Activated CD4-positive, alpha-beta T cell treated with anti-CD3 and anti-CD28 coated beads for 24 hours (primary cell): ENCODE measurements at places on chromosomes 4 and X.

- no peak for DNase-seq
These were observed 167.9 kb downstream of the MAGEB17 start for GRCh38 chrX:16335181-16335580.

DNA sequence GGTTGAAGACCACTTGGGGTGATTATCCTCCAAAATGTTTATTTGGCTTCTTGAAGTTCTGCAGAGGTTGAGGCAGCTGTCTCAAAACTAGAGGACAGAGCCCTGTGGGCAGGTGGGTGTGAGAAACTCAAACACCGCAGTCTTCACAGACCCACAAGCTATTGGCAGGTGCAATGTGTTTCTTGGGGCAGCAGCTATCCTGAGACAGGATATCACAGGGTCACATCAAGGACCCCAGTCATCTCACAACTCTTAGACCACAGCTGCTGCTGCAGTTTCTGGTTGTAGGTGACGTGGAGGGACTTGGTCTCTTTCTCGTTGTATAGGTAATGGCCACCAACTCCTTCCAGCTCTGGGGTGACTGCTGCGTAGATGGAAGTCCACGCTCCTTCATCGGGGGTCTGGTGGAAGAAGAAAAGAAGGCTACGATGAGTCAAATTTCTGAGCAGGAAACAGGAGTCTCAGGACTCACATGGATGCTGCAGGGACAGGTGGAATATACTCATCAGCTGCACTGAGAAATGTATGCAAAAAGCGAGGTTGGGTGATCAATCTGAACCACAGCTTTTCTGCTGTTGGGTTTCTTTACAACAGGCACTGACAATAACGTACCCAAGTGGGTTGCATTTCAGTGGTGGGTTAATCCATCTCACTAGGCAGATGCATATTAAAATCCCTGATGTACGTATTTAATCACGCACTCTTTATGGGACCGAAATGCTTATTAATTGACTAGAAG lies 279.8 kb downstream of the DHRSX start:
- DNase-seq: no peak

- DNase-seq: no peak
These were observed 70.1 kb downstream of the MID1IP1 start for GRCh38 chrX:38871129-38872029.

DNA sequence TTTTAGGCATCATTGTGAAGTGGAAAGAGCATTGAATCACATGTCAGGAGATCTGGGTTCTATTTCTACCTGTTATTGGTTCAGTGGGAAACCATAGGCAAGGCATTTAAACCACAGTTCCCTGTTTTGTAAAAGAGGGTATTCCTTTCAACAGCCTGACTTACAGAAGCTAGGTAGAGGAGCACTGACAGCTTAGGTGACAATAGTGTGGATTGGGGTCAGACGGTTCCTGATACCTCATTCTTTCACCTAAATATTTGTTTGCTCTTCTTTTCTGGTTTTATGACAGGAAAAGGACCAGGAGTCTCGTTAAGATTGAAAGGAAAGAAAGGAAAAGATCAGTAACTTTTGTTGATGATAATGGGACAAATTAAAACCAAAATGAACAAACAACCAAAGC lies 15.9 kb upstream of the PDLIM5 start:
- no peak for DNase-seq

- no peak for DNase-seq
These were observed 163.0 kb downstream of the BTC start for GRCh38 chr4:74631338-74631737.

DNA sequence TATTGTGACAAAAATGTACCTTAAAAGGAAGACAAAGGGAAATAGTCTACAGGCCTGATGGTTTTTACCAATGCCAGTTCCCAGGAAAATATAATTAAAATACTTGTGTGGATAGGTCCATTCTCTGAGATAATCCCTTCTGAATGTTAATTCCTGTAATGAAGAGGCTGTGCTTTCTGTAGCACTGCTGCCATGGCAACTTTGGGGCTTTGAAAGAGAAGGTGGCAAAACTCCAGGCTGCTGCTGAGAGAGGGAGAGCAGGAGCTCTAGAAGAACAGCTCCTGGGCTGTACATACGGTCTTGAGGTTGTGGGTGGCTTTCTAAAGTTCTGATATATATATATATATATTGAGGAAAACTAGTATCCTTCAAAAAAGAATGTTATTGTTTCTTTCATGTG lies 125.4 kb downstream of the PDLIM5 start:
- no peak for DNase-seq

DNA sequence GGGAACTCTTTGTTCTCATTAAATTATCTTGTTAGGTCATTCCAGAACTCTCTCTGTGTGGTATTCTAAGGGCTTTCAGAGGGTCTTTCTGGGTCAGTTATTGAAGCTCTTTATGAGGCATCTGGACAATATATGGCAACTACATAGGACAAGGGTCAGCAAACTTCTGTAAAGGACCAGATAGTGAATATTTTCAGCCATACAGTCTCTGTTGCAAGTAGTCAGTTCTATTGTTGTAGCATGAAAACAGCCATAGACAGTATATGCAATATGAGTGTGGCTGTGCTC lies 35.1 kb downstream of the HADH start:
- DNase-seq: no peak

DNA sequence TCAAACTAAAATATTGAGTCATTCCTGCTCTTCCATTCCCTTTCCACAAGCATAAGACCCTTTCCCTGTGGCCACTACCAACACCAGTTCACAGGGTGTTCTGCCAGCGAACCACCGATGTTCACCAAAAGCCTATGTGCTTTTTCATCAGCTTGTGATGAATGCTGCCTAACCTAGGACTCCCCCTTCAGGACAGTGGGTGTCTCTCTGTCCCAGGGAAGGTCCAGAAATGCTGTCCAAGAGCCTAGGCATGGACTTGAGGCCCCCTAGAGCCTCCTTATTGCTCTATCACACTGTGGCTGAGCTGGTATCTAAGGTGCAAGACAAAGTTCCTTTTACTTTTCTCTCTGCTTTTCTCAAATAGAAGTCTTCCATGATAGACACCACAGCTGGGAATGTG lies 1015.6 kb downstream of the PCDH19 start:
- no peak for DNase-seq

DNA sequence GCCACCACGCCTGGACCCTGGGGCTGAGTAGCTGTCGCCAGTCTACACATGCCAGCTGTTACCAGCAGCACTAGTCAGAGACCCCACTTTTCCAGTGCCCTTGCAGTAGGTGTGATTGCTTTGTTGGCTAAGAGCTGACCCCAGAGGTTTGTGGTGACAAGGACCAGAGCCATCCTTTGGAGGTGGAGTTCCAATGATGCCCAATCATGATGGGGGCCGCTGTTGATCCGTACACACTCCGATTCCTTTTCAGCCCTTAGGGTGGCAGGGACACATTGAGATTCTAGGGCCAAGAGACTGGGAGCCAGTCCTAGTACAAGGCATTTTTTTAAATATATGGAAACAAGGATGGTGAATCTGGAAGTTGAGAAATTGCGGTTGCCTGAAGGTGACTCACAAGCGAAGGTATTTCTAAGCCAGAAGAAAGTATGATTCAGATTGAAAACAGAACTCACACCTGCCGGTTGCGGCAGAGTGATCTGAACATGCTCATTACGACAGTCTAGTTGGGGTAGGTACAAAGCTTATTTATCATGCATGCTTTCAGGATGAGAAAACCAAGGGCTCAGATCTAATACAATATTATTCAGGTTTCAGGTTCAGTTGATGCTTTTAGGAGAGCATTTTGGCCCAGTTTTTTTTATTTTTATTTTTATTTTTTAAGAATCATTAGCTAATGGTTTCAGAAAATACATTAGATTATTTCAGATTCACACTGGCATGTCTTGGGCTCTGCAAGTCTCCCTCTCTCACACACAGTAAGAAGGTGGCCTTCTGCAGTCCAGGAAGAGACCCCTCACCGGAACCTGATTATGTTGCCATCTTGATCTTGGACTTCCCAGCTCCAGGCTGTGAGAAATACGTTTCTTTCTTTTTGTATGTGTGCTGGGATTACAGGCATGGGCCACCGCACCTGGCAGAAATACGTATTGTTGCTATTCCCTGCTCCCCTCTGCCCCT lies 43.4 kb downstream of the SHROOM2 start:
- no peak for DNase-seq

- DNase-seq: no peak
These were observed 58.4 kb upstream of the TADA2B start for GRCh38 chr4:6984612-6985425.

DNA sequence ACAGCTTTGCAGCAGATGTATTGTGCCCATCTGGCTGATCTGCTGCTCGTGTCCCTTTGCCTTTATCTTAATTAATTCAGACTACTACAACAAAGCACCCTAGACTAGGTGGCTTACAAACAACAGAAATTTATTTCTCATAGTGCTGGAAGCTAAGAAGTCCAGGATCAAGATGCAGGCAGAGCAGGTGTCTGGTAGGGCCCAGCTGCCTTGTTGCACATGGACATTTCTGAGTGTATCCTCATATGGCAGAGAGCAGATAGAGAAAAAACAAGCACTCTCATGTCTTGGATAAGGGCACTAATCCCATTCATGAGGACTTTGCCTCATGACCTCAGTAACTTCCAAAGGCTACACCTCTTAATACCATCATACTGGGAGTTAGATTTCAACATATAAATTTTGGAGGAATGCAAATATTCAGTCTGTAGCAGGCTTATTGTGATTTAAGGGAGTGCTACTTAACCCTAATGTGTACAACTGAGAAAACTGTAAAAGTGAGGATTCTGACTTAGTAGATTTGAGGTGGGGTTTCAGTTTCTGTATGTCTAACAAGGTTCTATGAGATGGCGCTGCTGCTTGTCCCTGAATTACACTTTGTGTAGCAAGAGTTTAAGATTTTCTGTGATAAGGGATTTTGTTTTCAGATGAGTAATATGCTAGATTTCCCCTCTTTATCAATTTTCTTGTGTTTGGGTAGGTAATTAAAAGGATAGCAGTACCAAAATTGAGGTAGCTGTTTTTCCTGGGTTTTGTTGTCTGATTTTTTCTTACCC lies 473.2 kb upstream of the TECRL start:
- DNase-seq: no peak

GRCh38 chr4:98932539-98932938 lies 3.6 kb upstream of the EIF4E start:
- no peak for DNase-seq

DNA sequence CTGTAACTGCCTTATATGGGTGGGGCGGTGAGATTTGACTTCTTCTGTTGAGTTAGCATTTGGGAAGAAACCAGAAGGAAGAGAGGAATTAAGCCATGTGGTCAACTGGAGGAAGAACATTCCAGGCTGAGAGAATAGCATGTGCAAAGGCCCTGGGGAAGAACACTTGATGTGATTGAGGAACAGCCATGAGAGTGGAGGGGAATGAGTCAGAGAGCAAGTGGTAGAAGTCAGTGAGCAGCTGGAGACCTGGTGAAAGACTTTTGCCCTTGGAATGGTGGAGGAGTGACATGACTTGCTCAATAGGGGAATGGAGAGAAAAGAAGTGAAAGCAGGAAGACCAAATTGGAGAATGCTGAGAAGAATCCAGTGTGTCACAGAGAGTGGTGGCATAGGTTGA lies 327.8 kb upstream of the HAND2 start:
- DNase-seq: no peak

- no peak for DNase-seq
These were observed 23.9 kb downstream of the APOO start for GRCh38 chrX:23883737-23884354.

DNA sequence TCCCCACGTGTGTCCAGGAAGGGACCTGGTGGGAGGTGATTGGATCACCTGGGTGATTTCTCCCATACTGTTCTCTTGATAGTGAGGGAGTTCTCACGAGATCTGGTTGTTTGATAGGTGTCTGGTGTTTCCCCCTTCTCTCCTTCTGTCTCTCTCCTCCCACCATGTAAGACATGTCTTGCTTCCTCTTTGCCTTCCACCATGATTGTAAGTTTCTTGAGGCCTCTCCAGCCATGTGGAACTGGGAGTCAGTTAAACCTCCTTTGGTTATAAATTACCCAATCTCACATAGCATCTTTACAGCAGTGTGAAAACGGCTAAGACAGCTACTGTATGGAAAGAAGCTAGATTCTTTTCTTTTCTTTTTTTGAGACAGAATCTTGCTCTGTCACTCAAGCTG lies 21.6 kb upstream of the FGG start:
- DNase-seq: no peak

- no peak for DNase-seq
These were observed 48.2 kb upstream of the PPP2R3B start for GRCh38 chrX:434946-435345.

DNA sequence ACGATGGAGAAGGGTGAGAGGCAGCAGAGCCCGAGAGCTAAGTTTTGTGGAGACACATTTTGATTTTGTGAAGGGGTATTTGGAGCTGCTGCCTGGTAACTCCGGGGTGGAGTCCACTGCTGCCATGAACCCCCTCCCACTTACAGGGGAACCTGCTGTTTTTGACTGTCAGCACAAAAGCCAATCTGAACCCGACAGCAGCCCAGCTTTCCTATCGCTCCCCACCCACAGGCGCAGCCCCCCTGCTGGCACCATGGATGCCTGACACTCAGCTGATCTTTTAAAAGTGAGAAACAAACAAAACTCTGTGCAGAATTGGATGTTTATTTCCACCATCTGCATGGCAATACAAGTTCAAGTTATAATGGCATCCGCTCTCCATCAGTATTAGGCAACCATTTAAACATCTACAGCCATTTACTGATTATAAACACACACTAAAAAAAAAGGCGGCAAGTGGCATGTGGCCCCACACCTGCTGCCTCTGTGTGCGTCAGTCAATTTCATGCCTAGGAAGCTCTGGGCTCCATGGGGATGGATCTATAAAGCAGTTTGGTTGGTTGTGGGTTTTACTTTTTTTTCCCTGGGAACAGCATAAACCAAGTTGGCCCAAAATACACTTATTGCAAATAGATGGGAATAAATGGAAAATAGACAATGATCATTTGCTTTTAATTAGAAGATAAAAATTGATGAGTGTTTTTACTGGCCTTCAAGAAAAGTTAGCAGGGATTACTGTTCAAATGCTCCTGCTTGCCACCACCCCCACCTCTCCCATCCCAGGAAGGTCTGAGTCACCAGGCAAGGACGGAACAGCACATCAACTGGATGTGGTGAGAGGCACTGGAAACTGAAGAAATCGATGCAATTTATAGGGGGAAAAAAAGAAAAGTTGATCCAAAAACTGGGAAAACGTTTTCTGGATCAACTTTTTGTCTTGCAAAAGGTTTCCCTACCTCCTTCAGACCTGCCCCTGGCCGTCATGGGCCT lies 46.0 kb downstream of the SEPSECS start:
- DNase-seq: no peak

DNA sequence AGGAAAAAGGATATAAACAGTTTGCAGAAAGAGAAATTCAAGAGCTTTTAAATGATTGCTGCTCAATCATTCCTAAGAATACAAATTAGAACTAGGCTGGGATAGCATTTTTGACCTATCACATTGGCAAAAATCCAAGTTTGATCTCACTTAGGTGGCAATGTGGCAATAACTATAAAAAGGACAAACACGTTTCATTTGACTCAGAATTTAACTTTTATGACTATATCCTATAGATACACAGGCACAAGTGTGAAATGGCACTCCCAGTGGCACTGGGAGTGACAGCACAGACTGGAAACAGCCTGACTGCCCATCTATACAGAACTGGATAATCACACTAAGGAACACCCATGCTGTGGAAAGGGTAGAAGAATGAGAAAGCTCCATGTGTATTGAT lies 11.1 kb downstream of the CENPU start:
- no peak for DNase-seq
